ENCODE measurements at places on chromosomes 7 and 10.

- DNase-seq: peak; percentile 54
Measured at GRCh38 chr10:50621968-50622705, 1.6 kb downstream of the SGMS1 start.

GRCh38 chr7:85328456-85328998, 141.7 kb upstream of the SEMA3D start:
- DNase-seq: no peak

DNA sequence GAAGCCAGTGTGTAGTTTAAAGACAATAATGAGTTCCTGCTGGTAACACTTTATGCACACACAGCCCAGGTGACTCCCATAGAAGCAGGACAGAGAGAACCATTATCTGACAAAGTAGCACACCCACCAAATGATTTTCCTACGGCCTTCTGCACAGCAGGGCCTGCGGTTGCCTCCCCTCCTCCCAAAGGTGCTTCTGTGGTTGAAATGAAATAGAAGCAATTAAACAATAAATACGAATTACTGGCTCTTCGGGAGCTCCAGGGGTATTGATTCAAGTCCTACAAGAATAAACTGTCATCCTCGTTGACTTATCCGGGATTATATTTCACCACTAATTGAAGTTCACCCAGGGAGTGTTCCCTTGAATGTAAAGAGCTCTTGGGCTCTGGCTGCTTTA, 172.1 kb downstream of the ACTR3B start:
- no peak for DNase-seq

- DNase-seq: no peak
Measured at GRCh38 chr7:28980451-28981160, 22.5 kb upstream of the TRIL start.

- no peak for DNase-seq
Measured at GRCh38 chr10:63431962-63432797, 33.6 kb downstream of the JMJD1C start.

GRCh38 chr7:95867309-95867708, 95.0 kb downstream of the DYNC1I1 start:
- DNase-seq: no peak
